ENCODE measurements at places on chromosomes 4 and X.
A peak's percentile ranks its signal among the peaks of the same experiment; 100 is the strongest.

DNA sequence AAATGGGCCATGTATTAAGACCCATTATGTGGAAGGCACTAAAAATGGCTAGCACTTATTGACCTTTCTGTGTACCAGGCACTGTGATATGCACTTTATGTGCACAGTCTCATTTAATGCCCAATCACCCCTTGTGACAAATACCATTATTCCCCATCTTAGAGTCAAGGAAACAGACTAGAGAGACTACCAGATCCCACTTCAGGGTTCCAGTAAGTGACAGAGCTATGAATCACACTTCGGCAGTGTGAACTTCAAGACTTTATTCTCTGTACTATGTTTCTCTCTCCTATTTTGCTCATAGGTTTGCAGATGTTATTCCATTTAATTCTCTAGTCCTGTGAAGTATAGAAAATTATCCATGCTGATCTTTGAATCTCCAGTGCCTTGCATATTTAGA, 107.0 kb downstream of the NFKB1 start:
- no peak for DNase-seq

DNA sequence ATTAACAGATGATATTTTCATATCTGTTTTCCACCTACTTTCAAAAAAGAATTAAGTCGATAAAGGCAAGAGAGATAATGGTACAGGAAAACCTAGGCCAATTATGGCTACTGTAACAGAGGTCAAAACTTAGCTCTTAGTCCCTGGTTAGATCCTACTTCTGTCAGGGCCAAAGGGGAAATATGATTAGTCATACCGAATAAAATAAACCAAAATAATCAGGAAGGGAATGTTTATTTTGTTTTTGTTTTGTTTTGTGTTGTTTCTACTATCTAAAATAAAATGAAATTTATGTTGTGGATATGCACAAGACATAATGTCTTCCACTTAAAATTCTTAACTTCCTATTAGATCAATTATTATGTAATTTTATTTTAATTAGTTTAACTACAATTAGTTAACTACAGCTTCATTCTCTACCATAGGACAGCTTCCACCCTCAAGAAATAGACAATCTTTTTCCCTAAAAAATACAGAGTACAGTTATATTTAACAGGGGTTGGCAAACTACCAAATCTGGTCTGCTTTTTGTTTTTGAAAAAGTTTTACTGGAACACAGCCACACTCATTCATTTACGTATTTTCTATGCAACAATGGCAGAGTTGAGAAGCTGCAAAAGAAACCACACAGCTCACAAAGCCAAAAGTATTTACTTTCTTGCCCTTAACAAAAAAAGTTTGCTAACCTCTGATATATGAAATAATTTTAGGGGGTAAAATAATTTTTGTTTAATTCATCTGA, 25.4 kb downstream of the TMEM47 start:
- DNase-seq, result no peak

- no peak for DNase-seq
Observed at GRCh38 chr4:128825226-128825625, 15.7 kb downstream of the JADE1 start.

DNA sequence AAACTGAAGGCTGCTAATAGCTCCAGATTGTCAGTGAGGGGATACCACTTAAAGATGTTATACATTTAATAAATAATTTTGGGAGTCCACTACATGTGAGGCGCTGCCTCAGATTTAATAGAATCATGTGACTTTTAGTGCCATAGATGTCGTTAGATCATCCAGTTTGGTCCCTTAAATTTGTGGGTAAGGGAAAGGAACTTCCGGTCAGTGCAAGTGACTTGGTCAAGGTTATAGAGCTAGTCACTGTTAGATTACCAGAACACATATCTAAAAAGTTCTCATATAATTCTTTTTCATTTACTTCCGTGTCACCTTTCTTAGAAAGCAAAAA, 529 bp upstream of the UBA6 start:
- DNase-seq, result no peak

- no peak for DNase-seq
Observed at GRCh38 chr4:89954906-89955695, 60.4 kb downstream of the MMRN1 start.

DNA sequence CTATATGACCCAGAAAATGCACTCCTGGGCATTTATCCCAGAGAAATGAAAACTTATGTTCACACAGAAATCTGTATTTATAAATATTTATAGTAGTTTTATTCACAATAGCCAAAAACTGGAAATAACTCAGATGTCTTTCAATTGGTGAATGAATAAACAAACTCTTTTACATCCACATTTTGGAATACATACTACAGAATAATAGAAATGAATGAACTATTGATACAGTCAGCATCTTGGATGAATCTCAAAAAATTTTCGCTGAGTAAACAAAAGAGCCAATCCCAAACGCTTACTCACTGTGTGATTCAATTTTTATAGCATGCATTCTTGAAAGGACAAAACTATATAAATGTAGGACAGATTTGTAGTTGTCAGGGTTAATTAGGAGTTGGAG, 75.1 kb upstream of the HTR2C start:
- no peak for DNase-seq

- DNase-seq, result peak; percentile 48
Observed at GRCh38 chr4:94758700-94759399, 1.1 kb downstream of the BMPR1B start.

GRCh38 chr4:75038376-75038775, 105.5 kb downstream of the PARM1 start:
- no peak for DNase-seq

DNA sequence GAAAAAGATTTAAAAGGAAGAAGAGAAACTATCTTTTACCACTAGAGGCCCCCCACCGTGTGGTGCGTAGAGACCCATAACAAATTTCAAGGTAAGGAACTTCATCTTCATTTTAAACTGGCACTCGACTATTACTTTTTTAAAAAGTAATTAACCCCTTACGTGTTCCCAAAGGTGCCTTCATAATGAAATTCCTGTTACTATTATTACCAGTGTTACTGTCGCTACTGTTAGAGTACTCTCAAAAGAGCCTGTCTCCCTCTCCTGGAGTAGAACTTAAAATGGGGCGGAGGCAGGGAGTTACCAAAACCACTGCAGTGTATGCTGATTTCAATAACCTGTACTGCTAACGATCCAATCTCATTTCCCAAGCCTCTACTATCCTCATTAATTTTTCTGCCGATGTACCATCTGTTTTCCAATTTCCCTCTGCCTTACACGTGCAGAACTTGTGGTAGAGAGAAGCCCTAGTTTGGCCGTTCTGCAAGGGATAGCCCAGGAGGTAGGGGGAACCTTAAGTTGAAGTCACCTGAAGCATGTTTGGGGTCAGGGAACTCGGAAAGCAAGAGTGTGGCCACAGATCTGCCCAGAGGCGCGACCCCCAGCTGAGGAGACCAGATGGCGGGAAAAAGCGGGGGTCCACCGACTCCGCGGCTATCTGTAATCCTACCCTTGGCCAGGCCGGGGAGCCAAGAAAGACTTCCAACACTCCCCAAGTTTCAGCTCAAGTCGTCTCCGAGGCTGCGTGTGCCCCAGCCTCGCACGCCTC, 720 bp upstream of the STK26 start:
- no peak for DNase-seq

DNA sequence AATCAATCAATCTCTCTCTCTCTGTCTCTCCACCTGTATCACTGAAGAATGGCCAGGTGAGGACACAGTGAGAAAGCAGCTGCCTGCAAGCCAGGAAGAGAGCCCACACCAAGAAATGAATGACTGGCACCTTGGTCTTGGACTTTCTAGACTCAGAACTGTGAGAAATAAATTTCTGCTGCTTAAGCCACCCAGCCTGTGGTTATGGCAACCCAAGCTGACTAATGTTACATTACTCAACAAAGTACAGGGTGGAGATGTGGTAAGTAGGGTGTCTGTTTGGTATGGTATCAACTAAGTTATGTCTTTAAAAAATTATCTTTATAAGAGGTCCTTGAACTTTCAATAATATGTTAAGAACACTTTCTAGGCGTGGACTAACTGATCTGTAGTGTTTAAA, 159.3 kb downstream of the EPHA5 start:
- DNase-seq, result no peak

DNA sequence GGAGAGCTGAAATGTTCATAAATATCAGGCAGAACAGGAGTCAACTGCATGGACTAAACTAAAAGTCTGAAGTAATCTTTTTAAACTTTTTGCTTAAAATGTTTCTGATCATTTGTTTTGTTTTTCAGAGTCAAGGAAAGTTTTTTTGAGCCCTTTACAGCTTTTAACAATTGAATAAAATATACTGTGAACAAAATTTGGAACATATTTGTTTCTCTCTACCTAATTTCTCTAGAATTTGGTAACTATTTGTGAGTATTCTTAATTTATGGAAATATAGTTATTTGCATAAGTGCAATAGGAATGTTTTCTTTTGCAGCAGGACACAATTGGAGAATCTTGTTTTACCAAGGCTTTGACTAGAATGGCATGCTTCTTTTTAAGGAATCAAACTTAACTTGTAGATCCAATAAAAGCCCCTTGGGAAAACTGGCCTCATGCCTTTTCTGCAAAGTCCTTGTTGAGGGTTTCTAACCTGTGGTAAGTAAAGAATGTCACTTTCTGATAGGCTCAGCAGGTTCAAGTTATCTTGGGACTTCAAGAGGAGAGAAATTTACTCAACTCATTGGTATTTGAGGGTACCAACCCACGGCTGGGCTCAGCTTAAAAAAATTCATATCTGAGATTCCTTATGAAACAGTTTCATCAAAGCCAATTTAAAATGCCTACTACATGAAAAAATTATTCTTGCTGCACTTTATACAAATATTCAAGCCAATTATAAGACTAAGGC, 91.5 kb downstream of the UPRT start:
- DNase-seq, result no peak

GRCh38 chr4:132557660-132558059, 591.4 kb upstream of the PCDH10 start:
- DNase-seq, result peak; percentile 20

GRCh38 chr4:15370296-15370695, 57.5 kb upstream of the C1QTNF7 start:
- no peak for DNase-seq

- no peak for DNase-seq
Observed at GRCh38 chr4:29066861-29067260, 1653.3 kb upstream of the PCDH7 start.

- DNase-seq, result no peak
Observed at GRCh38 chr4:118410138-118410537, 57.3 kb upstream of the PRSS12 start.

GRCh38 chrX:57595381-57595811, 3.6 kb downstream of the ZXDB start:
- DNase-seq, result no peak

DNA sequence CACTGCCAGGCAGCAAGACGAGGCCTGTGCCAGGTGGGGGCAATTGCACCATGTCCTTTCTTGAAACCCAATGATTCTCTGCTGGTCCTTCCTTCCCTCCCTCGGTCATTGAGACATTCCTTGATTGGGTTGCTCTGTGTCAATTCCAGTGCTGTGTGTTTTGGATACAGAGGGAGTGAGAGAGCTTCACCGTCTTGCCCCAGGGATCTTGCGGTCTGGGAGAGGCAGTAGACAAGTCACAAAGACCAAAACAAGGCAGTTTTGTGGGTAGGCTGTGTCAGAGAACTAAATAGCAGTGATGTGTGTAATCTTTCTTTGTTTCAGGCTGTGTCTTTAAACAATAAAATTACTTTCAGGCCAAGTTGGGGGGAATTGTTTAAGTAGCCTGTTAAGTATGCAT, 38.8 kb upstream of the TADA2B start:
- no peak for DNase-seq

- DNase-seq, result no peak
Observed at GRCh38 chr4:155960522-155960921, 6.9 kb upstream of the CTSO start.

DNA sequence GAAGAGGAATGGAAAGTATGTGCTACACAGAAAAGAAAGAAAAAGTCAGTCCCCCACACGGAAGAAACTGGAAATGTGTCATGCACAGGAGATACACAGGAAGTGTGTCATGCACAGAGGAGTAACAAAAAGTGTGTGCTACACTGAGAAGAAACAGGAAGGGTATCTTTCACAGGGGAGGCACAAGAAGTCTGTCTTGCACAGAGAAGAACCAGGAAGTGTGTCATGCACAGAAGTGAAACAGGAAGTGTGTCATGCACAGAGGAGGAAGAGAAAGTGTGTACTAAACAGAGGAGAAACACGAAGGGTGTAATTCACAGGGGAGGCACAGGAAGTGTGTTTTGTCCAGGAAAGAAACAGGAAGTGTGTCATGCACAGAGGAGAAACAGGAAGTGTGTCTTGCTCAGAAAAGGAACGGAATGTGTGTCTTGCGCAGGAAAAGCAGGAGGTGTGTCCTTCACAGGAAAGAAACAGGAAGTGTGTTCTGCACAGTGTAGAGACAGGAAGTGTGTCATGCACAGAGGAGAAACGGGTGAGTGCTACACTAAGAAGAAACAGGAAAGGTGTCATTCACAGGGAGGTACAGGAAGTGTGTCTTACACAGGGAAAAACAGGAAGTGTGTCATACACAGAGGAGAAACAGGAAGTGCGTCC, 527.2 kb upstream of the PRKX start:
- no peak for DNase-seq

DNA sequence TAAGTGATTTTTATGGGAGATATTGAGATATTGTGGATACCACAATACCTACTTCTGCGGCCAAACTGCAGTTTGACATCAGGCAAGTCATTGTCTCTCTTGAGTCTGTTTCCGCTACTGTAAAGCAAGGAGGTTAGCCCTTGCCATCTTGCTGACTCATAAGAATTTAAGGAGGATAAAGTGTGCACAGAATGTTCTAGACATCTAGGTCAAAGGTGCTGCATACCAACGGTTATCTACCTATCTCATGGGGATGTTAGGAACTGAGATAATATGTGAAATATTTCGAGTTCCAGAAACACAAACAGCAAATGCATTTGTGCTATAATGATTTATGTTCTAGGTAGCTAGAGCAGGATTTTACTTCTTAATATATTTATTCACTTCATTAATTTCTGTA, 211.5 kb upstream of the NR3C2 start:
- no peak for DNase-seq

DNA sequence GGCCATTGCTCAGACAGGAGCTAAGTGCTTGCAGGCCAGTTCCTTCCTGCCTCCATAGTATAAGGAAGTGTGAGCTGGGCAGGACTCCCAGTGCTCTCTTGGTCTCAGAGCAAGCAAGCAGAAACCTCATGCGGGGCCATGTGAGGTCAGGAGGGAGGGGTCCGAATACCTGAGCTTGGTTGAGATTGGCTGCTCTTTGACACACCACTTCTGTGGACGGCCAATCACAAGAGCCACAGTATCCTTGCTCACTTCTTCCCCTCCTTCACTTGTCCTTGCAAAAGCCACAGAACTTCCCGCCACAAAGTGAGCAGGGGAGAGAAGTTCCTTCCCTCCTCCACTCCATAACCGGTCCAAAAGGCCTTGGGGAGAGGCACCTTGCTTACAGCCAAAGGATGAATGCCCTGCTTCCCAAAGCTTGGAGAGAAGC, 56.7 kb downstream of the PRPS1 start:
- no peak for DNase-seq
